ENCODE measurements at places on chromosomes 3 and 15.

DNA sequence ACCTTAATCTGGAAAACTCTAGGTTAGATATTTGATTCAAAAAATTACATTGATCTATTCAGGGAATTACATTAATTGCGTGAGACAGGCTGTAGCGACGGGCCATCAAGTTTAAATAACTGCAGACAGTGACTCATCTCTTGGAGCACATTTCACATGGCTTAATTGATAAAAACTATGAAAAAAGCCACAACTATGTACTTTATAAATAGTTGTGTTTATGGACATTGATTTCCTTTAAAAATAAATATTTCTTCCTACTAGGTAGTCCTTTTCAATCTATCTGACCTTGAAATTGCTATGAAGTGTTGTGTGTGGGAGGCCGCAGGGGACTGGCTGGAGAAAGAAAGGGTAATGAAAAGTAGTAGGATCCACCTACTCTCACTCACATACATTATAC, 157.8 kb downstream of the IL1RAP start:
- DNase-seq = no peak

GRCh38 chr3:120425572-120426250, 25.1 kb downstream of the FSTL1 start:
- no peak for DNase-seq

DNA sequence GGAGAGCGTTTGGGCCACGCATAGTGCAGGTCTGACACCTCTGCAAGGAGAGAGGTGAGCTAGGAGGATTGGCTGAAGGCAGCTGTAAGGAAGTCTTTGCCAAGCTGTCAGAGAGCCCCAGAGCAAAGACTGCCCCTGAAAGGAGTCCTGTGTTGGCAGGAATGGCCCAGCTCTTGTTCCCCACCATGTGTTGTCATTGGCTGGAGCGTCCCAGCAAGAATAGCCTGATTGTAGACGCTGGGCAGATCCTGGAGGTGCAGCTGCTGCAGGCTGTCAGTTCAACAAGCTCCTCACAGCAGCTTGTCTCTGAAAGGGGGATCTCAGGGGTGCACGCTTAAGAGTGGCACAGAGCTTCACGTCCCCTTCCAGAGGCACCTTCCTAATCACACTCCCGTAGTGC, 237.6 kb downstream of the FEZF2 start:
- DNase-seq = no peak

- peak; percentile 68 for DNase-seq
Observed at GRCh38 chr3:190120269-190121060, at the start of gene P3H2. TSS of gene P3H2 (minus strand) at chr3:190120897. CDS start at chr3:190120731, 166 bp downstream.

DNA sequence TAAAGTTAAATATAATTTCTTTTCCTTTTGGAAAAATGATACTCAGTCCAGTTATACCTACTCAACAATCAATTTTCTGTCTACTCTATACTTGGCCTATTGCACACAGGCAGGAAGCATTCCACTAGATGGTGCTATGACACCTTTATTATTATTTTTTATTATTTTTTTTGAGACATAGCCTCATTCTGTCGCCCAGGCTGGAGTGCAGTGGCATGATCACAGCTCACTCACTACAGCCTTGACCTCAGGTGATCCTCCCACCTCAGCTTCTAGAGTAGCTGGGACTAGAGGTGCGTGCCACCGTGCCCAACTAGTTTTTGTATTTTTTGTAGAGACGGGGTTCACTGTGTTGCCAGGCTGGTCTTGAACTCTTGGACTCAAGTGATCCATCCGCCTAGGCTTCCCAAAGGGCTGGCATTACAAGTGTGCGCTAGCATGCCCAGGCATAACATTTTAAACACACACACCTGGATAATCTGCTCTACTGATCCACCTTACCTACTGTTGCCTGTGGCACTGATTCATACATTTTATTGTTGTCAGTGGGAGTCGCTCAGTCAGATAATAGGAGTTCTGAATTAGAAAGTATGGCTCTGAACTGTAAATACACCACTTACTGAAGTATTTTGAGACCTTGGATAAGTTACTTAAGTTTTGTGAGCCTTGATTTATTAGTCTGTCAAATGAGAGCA, 56.2 kb downstream of the EIF3J start:
- DNase-seq = peak; percentile 8

GRCh38 chr3:69838217-69838616, 99.0 kb downstream of the MITF start:
- DNase-seq = no peak

DNA sequence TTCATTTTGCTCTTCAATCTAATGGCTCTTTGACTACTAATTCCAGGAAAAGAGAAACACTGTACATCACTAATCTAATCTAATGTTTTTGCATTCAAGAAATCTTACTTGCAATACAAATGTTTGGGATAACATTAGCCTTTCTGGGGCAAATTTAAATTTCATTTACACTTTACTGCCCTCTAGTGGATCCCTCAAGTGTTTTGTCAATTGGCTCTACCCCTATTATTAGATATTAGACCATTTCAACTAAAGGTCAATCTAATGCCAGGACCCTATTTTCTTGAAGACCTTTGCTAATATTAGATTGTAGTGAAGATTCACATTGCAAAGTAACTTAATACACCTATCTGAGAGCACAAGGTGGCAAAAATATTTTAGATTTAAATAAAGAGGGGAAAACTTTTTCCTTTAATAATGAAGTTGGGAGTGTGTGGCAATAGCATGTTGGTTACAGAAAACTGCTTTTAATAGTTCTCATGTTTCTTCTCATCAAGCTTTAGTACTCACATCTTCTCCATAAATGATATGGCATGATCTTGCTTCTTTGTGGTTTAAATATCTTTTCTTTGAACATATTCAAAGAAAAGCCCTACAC, 5.0 kb downstream of the C2CD4A start:
- peak; percentile 81 for DNase-seq

DNA sequence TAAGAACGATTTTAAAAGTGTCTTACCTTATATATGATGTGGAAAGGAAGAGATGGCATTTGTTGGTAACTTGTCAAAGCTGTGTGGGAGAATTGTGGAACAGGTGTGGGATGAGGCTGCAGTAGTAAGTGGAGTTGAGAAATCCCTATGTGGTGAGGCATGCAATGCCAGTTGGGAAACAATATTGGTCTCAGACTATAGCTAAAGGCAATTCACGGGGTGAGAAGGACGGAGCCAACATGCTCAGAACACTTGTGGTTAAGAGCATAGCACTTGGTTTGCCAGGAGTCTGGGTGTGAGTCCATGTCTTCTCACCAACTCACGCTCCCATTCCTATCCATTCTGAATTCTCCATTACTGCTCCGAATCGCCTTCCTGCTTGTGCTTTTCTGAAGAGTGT, 615.6 kb upstream of the ADAMTS9 start:
- no peak for DNase-seq

GRCh38 chr3:14265246-14265962, 86.8 kb downstream of the LSM3 start:
- no peak for DNase-seq

- DNase-seq = no peak
Observed at GRCh38 chr15:81182031-81182755, 14.5 kb upstream of the IL16 start.

GRCh38 chr3:142890592-142890991, 1.7 kb upstream of the PCOLCE2 start:
- DNase-seq = no peak

DNA sequence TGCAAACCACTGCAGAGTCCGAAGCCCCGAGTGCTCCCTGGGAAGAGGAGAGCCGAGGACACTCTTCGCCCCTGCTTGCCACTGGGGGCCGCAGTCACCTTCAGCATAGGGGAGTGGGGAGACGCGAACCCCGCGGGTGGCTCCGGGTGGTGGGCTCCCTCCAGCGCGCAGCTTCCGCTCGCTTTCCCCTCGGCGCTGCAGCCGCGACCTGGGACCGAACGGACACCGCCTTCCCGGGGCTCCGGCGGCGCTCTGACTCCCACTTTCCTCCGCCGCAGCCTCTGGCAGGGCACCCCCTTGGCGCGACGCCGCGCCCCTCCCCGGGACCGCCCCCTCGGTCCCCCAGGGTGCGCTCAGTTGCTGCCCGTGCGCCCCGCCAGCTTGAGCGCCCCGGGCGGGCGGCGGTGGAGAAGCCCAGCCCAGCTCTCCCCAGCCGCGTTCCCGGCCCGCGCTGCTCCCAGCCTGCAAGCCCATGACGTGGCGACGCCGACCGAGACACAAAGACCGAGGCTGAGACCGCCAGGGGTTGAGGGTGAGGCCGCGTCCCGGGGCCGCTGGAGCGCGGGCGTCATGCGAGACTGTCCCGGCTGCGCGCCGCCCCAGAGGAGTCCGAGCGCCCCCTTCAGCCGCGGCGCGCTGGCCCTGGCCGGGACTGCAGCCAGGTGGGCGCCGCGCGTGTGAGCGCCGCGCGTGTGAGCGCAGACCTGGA, at the start of gene MINAR1:
Gene MINAR1, plus strand, starts transcription at position 701 of the 709 bp plus-strand sequence. CDS start 23,812 bp downstream, outside the sequence.
- peak; percentile 12 for DNase-seq

All from HAP-1 (cell line).